ENCODE measurements at places on chromosomes 11 and 22. TPM values are rescaled to one million over a fixed set of nuclear protein-coding genes. Genes with fewer than 3 reads are reported as not detected.

The OSM gene
- total RNA-seq: 1.3 TPM

The CCDC87 gene
- 0.10 TPM for total RNA-seq

The EHF gene
- total RNA-seq: 25.9 TPM

The RTN4RL2 gene
- 0.49 TPM for total RNA-seq

DNA sequence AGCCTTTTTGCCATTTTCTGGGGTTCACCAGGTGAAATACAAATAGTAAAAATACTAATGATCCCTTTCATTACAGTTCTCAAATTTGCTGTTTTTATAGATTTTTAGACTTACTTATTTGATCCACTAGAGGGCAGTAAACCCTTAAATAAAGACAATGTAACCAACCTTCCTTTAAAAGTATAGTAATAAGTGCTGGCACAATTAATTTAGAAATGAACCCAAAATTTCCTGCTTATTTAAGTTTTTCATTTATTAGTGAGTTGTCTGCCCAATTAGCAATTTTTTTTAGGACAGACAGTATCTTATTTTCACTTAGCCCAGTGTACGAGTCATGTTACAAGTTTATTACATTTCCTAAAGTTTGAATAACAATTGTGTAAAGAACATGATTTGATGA lies 4.7 kb downstream of the DDIAS start:
- no peak for DNase-seq

- DNase-seq: no peak
These were observed at the start of gene CALCB for GRCh38 chr11:15073361-15074205. CALCB (plus strand) TSS chr11:15073593; CDS start chr11:15074719, 1,126 bp downstream.

GRCh38 chr11:65112546-65113360 lies 1.1 kb downstream of the TM7SF2 start:
- DNase-seq: no peak

DNA sequence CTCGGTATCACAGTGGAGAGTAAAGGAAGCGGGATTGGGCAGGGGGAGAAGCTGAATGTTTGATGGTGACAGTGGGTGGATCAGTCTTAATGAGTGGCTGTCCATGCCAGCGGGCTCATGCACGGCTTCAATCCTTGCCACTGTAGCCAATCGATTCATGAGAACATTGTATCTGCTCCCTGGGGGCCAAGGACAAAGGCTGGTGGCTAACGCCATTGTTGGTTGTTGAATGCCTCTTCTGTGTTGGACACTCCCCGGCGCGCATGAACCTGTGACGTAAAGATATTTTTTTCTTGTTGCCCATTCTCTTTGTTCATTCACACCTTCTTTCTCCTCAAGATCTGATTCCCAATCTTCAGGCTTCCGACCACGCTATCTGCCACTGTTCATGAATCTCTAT lies 20.9 kb upstream of the ATXN10 start:
- DNase-seq: no peak

GRCh38 chr22:24502541-24502940 lies 7.4 kb downstream of the UPB1 start:
- DNase-seq: no peak

GRCh38 chr11:44775366-44775984 lies 48.7 kb downstream of the TSPAN18 start:
- DNase-seq: no peak

- no peak for DNase-seq
These were observed 229.2 kb downstream of the ADAMTS15 start for GRCh38 chr11:130677486-130678153.

GRCh38 chr11:36631774-36632173 lies 33.7 kb upstream of the RAG2 start:
- no peak for DNase-seq

- no peak for DNase-seq
These were observed 10.7 kb downstream of the PRG3 start for GRCh38 chr11:57370251-57370650.

GRCh38 chr11:67439321-67440228 lies 2.1 kb upstream of the PTPRCAP start:
- no peak for DNase-seq

DNA sequence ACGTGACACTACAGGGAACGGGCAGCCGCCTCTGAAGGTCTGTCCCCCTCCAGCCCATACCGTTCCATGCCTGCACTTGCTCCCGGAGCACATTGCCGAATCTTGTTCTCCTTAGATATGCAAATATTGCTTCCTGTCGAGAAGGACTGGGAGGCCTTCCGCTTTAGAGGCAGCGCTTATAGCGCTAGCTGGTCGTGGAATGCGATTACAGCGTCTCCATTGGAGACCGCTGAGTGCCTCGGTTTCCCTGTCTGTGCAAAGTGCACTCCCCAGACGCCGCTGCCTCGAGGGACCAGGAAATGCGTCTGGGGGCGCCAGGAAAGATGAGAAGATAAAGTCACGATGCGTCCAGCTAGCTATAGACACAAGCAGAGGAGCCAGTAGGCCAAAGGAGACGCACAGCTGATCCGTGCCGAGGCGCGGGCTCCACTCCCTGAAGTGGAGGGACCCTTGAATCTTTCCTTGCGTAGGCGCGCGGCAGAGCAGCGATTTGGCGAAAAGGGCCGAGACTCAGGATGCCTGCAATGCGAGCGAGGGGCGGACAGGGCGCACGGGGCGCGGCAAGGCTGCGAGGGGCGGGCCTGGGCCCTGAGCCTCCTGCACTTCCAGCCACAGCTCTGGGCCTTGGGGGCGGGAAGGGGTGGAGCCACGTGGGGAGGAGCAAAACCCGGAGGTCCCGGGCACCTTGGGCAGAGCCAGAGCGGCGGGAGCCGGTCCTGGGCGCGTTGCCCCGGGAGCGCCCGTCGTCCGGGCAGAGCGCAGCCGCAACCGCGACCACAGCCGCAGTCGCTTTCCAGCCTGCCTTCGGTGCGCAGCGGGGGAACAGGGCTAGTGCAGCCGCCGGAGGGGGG lies at the start of gene RASSF10:
TSS of gene RASSF10 (plus strand) at position 692 of the 851 bp plus-strand sequence. CDS start 261 bp downstream, outside the sequence.
- no peak for DNase-seq

DNA sequence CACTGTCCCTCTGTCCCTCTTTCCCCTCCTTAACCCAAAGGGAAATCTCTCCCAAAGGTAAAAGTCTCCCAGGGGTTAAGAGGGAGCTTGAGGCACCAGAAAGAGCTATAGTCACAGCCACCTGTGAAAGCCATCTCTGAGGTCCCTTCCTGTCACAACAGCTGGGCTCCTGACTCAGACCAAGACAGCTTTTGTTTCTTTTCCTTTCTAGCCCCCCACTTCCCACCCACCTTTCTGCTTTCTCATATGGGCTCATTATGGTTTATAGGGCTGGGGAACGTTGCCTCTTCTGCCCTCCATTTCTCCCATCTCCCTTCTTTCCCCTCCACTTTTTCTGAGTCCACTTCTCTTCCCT lies 19.1 kb downstream of the MIF start:
- no peak for DNase-seq

- DNase-seq: no peak
These were observed 452 bp downstream of the MACROD1 start for GRCh38 chr11:64165481-64165841.

DNA sequence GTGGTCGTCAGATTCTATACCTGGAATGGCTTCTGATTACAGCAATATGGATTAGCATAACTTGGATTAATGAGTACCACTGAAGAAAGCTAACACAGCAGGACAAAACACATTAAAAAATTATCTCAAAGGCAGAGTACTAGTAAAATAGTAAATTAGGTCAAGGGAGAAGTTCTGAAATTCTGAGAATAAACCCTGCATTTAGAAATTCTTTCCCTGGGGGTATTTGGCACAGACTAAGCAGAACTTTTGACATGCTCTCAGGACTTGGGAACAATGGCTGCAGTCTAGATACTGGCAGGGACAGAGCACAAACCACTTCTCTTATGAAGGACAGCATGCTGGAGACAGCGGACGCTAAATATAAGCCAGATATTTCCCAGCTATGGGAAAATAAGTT lies 85.6 kb upstream of the GRIA4 start:
- DNase-seq: peak; percentile 7

GRCh38 chr11:124394408-124394807 lies 4.4 kb downstream of the OR8B3 start:
- no peak for DNase-seq

DNA sequence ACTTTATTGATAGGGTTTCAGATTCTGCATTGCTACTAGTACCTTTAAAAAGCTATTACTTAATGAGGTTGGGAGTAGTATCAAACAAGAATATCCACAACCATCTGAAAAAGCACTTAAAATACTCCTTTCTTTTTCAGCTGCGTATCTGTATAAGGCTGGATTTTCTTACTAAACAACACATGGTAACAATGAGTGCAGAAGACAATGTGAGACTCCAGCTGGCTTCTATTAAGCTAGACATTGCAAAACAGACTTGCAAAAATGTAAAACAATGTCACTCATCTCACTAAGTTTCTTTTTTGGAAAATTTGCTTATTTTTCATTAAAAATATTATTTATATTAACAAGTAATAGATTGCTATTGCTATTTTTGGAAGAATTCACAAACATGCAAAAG lies 132.6 kb downstream of the WNT11 start:
- DNase-seq: peak; percentile 97

Data from skin of body (tissue), 3 donors.